Cortex of kidney (tissue), 1 donor: ENCODE measurements at places on chromosomes 4 and X.

- no peak for DNase-seq
Measured at GRCh38 chr4:4554234-4554633, 12.4 kb upstream of the STX18 start.

DNA sequence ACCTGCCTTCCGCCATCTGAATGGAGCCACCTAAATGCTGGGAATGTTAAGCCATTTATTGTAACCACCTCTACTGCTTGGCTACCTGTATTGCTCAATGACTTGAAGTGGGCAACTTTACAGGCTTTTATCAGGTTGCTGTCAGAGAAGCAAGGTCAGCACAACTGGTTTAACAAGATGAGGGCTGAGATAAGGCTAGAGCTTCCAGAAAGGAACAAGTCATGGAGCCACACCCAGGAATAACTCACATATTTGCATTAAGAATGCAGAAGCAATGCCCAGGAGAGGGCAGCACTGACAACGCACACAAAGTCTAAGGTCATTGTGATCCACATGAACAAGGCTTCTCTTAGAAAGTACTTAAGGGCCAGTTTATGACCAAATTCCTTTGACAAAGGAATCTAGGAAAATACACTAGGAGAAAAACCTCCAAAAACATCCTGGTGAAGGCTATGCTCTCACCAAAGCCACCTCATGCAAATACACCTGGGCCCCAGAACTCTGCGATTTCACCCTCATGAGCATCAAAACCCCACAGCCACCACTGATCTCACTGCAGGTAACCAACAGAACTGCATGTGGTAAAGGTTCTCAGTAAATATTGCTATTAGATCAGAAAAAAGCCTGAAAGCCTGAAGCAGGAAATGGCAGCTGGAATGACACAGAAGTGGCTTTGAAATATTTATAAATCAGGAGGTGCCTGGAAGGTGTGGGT is 15.0 kb upstream of the STS start:
- no peak for DNase-seq

DNA sequence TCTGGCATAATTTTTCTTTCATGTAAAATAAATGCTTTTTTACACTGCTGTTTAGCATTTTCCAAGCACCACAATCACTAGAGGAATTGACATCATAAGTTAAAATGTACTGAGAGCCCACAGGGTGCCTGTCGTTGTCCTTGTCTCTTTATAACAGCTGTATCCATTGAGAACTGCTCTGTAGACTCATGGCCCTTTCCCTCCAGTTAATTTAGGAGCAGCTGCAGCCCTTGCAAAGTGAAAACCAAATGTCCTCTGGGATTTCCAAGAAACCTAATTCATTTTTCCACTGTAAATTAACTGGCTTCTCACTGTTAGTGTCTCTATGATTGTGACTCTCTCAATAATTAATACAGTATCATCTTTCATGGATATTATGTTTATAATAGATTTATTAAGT is 185.9 kb downstream of the SLC4A4 start:
- no peak for DNase-seq

DNA sequence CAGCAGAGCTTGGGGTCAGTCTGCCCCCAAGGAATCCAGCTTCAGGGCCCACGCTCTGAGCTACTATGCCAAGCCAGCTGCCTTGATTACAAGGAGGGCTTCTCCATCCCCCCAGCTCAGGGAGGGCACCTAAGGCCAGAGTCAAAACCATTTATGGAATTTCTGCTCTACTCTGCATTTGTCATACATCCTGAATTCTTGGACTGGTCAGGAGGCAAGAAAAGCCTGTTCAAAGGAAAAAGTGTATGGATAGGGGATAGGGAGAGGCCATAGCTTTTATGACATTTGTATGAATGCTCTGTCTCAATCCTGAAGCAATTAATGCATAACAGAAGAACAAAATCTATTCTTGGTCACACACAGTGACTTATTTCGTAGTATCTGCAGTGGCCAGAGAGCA is 32.2 kb downstream of the EDNRA start:
- DNase-seq = no peak

DNA sequence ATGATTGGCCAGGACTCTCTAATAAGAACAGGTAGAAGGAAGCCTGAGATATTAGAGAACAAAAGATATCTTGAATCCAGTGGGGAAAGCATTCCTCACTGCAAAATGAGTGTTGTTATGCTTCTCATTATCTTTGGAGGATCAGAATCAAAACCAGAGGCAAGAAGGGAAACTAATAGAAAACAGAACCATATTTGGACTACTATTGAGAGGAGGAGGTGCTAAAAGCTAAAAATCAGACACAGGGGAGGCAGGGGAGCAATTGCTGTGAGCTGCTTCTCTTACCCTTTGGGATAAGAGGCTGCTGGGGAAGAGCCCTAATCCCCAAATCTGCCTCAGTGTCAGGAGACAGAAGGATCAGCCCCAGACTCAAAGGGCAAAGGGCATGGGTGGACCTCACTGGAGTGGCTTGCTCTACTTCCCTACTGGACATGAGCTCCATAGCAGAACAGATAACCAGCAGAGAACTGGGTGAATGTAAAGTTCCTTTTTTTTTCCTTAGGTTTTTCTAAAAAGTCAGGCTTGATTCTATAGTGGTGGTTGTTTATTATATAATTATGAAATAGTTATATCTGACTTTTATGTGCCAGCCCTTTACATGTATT is 60.1 kb downstream of the SEPTIN11 start:
- DNase-seq = no peak

DNA sequence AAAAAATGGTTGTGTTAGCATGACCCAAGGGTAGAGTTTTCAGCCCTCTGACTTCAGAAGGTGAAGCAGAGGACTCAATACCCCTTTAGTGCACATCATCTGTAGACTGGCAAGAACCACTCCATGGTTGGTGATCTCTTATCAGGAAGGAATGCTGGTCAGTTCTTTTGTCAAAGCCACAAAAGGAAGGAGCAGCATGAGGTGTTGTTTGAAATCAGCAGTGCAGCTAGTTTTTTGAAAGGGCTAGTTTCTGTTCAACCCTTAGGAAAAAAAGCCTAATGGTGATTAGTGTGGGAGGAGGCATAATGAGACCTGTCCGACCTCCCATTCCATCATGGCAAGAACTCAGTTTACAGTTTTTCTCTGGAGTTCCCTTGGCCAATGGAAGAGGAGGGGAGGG is 362.0 kb upstream of the CT83 start:
- DNase-seq = no peak

DNA sequence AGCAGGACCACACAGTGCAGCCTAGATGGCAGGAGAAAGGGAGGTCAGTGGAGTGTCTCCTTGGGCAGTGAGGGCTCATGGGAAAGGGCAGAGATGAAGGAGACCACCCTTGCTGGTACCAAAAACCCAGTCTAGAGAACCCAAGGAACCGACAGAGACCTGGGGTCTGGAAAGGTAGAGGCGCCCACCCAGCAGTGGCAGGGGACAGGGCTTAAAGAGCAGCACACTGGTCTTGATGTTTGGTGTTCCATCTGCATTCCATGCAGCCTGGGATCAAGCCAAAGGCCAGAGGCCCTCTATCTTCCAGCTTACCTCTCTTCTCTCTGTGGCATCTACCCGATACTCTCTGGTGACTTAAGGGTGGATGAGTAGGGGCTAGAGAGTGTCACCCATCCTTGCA is 127.5 kb downstream of the PJA1 start:
- no peak for DNase-seq

GRCh38 chr4:52588771-52589591 is 70.1 kb downstream of the USP46 start:
- no peak for DNase-seq

- DNase-seq = no peak
Measured at GRCh38 chr4:158065603-158066002, 107.2 kb downstream of the GASK1B start.

DNA sequence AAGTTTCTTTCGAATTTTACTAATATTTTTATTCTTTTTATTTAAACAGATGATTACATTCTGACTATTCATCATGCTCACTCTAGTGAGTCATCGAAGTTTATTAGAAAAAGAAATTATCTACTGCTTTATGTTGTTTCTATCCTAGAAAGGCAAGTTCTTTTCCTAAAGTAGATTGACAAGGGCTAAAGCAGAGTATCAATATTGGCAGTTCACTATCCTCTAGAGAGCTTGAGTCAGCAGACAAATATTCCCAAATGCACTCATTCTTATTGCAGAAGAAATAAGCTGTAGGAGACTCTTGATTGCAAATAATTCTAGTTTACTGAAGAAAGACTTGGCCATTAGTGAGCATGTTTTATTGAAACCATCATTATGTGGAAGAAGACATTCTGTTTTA is 911.8 kb downstream of the CENPC start:
- DNase-seq = no peak

DNA sequence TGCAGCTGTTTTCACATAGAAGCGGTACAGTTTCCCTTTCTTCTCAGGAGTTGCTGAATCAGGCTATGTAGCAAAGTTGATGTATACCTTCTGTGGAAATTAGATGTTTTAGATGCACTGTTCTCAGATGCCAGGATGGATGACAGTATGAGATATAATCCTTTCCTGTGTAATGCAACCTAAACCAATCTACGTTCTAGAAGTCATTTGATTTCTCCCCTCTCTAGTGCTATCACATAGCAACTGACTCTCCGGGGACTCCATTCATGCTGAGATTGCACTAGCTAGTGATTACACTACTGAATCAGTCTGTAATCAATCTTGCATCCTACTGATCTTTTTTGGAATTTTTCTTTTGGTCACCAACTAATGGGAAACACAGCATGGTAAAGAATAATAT is 1881.7 kb downstream of the PCDH7 start:
- no peak for DNase-seq

DNA sequence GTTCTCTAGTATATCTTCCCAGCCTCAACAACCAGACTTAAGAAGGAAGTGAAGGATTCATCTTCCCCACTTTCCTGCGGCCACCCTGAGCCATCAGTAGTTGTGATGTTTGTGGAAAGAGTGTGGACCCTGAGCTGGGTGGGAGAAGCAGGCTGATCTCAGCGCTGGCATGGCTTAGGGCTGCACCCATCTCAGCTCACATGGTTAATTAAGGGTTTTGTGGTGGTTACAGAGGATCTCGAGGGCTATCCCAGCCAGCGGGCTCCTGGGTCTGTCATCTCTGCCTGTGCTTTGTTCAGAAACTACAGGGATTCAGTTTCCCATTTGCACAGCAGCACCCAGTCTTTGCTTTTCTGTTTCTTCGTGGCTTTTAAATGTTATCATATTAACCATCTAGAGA is 163.4 kb downstream of the PTTG2 start:
- DNase-seq = no peak

GRCh38 chr4:77827343-77827742 is 8.2 kb upstream of the CNOT6L start:
- DNase-seq = no peak

DNA sequence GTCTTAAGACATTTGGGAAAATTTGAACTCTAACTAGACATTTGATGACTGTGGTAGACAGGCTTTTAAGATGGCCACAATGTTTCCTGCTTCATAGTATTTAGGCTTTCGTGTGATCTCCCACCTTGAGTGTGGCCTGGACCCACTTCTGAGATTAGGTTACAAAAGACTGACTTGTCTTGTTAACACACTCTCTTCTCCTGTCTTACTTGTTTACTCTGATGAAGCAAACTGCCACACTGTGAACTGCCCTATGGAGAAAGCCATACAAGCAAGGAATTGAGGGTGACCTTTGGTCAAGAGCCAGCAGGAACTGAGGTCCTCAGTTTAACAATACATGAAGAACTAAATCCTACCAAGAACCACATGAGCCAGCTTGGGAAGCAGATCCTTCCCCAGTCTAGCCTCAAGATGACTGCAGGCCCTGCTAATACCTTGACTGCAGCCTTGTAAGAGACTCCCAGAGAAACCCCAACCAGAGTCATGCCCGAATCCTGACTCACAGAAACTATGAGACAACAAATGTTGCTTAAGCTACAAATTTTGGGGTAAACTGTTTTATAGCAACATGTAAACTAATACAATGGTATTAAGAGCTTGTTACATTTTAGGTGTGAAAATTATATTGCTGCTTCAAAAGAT is 20.3 kb downstream of the UBA6 start:
- DNase-seq = no peak

- no peak for DNase-seq
Measured at GRCh38 chrX:151977923-151978322, 3.4 kb upstream of the GABRE start.

DNA sequence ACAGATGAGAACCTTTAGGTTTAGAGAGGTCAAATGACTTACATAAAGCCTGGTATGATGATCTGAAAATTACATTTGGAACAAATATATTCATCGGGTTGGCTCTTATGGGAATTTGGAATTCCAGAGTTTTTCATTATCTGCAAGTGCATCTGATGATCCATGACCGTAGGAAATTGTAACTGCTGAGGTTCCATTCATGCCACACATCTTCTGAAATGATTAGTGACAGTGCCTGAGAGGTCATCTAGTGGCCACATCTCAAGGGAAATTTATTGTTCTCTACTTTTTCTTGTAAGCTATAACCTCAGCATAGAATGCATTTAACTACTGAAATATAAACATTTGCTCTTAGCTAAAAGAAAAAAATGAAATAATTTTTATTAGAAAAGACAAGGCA is 105.8 kb upstream of the NWD2 start:
- no peak for DNase-seq

DNA sequence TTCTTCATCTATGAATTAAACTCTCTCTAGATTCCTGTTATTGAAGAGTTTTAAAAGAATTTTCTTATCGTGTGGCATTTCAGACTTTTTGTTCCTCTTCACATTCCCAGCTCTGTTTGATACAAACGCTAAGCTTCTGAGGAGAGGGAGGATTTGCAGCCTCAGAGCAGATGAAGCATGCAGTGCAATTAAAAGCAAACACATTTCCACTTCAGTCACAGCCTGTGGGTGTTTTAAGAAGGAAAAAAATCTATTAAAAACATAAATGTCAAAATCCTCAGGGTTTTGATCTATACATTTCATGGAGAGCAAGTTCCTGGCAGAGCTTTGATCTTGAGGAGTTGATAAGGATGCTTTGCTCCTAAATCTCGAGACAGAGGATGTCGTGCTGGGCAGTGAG is 442.4 kb upstream of the BOD1L1 start:
- no peak for DNase-seq

DNA sequence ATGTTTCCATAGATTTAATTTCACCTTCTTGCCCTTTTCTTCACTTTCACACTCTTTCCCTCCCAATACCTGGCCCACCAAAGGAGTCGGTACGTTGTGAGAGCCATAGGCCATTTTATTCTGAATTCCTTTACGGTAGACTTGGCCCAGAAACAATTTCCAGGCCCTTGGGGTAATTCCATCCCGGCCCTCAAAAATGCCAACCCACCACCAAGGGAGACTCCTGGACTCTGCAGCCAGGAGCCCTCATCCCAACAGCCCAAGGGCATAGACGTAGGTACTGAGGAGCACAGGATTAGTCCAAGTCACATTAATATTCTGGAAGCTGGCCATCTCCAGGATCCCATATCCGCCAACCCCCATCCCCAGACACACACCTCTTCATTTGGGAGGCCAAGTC is 102.9 kb downstream of the LIMCH1 start:
- no peak for DNase-seq

DNA sequence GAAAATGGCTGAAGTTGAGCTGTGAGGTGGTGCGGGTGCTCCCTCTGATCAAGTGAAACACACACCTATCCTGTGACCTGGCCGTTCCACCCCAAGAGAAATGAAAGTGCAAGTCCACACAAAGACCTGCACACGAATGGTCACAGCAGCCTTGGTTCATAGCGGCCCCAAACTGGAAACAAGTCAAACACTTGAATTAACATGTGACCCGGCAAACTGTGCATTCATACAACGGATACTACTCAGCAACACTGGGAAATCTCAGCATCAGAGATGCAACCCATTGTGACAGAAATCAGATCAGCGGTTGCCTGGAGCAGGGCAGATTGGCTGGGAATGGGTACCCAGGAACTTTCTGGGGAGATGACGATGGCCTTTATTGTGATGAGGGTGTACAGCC is 7.6 kb downstream of the G6PD start:
- no peak for DNase-seq
